ENCODE measurements at places on chromosomes 4 and X.

DNA sequence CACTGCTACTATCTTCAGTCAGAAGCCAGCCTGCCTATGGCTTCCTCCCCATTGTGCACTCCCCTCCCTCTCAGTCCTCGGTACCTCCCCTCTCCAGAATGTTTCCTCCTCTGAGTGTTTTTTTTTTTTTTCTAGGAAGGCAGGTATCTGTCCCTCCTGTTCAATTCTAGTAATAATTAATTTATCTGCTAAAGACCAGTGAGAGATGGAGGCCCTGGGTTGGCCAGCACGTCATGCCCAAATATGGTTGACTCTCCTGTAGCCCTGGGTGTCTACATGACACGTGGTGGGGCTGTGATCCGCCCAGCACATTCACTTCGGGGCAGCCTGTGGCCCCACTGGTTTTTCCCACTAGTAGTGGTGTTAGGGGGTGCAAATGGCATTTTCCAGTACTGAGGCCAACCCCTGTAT is 1.8 kb downstream of the FLNA start:
- DNase-seq: no peak

GRCh38 chrX:16914058-16914457 is 32.4 kb upstream of the REPS2 start:
- no peak for DNase-seq

- DNase-seq: no peak
Observed at GRCh38 chr4:101853691-101854090, 63.2 kb downstream of the BANK1 start.

DNA sequence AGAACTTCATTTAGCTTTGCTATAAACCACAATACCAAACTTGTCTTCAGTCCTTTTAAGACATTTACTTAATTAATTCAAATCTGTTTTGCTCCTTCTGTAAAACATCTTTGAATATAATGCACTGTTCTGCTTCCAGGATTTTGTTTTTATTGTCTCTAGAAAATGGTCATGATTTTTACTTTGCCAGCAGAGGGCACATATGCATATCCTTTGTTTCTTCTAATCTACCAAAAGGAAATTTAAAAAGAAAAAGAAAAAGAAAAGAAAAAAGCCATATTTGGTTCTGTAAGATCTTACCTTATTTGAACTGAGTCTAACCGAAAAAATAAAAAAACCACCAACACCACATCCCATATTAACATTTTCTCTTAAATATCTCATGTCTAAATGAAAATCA is 101.9 kb upstream of the CCSER1 start:
- no peak for DNase-seq

DNA sequence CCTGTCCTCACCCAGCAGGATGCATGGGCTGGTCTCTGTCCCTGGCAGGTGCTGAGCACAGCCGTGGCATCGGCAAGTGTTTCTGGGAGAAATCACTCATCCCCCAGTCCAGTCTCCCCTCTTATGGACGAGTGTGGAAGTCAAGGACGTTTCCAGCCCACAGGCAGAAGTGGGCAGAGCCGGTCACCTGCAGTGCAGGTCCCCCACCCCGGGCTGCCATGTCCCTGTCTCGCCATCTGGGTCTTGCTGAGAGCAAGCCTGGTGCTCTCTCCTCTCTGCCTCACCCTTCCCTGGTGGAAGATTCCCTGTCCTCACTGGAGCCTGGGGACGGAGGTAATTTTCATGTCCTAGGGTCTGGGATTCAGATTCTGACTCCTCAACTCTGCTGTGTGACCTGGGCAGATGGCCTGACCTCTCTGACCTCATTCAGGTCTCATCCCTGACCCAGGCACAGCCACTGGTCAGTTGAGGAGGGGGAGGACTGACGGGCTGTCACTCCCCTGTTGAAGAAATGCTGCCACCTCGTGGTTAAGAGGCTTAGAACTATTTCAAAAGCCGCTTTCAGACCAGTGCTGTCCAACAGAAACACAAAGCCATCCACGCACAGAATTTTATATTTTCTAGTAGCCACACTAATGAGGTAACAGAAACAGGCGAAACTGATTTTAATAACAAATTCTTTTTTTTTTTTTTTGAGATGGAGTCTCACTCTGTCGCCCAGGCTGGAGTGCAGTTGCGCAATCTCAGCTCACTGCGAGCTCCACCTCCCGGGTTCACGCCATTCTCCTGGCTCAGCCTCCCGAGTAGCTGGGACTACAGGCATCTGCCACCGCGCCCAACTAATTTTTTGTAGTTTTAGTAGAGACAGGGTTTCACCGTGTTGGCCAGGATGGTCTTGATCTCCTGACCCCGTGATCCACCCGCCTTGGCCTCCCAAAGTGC is 1.8 kb downstream of the CPZ start:
- DNase-seq: no peak

DNA sequence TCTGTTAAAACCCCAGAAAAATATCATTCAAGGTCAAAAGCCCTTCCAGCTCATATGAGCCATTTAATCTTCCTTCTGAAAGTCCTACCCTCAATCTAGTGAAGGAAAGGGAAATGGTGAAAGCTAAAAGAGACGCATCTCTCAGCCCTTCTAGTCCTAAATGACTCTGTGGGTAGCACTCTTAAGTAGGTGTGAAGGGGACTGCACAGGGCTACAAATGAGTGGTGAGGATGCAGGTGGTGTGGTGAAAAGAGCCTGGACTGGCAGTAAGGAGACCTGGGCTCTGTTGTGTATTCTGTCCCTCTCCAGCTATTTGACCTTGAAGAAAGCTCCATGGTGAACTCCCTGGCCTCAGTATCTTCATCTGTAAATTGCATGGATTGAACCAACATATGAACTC is 671.8 kb upstream of the DIPK2B start:
- peak; percentile 9 for DNase-seq

DNA sequence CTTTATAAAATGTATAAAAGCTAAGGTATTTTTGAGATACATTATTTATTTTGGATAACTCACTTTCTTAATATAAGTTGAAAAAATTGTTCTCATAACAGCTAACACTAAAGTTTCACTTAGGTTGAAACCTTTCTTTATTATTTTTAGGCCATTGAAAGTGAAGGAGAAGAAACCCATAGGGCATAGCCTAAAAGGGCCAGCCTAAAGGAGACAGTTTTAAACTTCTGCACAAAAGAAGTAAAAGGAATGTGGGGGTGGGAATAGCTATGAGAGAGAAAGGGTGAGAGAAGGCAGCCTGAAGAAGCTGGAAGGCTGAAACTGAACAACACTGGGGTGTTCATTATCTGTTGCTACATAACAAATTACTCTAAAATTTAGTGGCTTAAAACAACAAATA is 57.6 kb upstream of the RAPGEF2 start:
- no peak for DNase-seq

- no peak for DNase-seq
Observed at GRCh38 chr4:151563194-151563593, 154.2 kb downstream of the FHIP1A start.
